ENCODE measurements at places on chromosomes 2 and 18.

DNA sequence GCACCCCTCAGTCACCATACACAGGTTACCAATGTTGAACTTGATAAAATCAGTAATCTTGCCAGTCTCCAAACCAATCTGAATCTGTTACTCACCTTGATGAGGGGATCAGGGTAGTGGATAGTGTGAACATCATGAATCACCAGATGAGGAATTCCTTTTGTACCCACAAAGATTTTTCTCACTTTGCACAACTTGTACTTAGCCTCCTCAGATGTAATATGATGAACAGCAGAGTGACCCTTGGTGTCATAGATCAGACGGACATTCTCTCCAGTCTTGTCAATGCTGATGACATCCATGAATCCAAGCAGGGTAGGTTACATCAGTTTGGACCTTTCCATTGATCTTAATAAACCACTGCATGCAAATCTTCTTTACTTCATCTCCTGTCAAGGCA lies 54.7 kb downstream of the MDH1 start:
- DNase-seq: no peak

DNA sequence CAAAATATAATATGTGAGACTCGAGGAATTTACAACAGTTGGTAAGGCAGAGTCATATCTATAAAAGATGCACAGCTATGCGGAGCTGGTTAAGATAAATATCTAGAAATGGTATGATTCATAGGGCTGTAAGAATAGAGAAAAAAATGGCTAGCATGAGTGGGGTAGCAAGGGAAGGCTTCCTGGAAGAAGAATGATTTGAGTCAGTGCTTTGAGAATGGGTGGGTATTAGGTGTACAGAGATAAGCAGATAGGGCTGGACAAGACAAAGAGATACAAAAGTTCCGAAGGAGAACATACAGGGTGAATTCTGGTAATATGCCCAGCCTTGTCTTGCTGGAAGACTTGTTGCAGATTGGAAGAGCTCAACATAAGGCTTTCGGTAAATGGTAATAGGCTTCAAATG lies 291.5 kb upstream of the CCDC68 start:
- DNase-seq: no peak

GRCh38 chr2:236343400-236344161 lies 79.4 kb upstream of the ASB18 start:
- DNase-seq: peak; percentile 61

GRCh38 chr2:29222381-29223179 lies 107.4 kb downstream of the CLIP4 start:
- DNase-seq: no peak

GRCh38 chr2:152573168-152573567 lies 144.1 kb downstream of the PRPF40A start:
- DNase-seq: peak; percentile 65

DNA sequence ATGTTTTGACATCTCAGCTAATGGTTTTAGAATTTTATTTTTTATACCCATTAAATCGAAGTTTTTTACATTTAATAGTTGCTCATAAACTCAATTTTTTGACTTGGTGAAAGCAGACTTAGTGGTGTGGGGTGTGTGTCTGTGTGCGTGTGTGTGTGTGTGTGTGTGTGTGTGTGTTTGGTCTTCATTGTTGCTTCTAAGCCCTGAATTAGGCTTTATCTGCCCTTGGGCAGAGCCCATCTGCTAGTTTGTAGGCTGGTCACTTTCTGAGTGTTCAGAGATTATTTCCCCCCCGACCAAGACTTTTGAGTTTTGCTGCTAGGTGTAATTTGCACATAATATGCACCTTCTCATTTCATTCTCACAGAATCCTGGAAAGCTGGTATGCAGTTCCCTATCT lies 14.3 kb downstream of the PAX3 start:
- no peak for DNase-seq

DNA sequence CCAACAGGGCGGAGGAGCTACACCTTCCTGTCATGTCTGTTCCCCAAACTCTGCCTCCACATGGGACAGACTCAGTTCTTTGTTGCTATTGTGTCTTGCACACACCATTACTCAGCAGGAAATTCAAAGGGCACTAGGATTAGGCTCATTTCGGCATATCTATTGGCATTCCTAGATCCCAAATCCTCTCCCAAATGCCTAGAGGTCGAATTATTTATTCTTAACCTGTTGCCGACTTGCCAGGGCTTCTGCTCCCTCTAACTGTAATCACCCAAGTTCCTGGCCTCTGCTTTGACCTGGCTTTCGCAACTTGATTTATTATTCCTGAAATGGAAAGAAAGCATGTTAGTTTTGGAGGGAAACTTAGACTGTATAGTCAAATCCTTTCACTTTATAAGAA lies 67.8 kb upstream of the ST6GAL2 start:
- DNase-seq: no peak

- DNase-seq: no peak
These were observed 235.8 kb downstream of the SEPTIN10 start for GRCh38 chr2:109377976-109378375.

DNA sequence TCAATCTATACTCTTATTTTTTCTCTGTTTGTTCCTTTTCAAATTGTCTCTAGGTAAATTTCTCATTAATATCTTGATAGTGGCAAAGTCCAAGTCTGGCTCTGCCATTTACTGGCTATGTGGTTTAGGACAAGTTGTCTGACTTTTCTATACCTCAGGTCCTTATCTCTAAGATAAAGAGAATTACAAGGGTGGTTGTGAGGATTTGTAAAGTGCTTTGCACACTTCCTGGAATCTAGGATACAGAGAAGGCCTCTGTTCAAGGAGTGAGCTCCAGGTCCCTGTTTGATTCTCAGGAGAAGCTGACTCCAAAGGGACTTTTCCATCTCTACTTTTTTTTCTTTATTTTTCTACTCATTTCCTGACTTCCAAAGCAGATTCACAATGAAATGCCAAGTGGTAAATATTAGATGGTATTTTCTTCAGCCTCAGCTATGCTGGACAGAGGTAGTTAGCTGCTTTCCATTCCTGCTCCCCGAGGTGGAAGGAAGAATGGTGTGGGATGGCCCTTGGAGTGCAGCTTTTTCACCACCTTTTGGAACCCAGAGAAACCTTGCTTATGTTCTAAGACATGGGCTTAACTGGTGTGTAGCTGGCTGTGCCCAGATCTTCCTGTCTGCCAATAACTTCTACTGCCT lies 90.5 kb downstream of the GALNT1 start:
- DNase-seq: no peak

- no peak for DNase-seq
These were observed 3.5 kb upstream of the IGFBP5 start for GRCh38 chr2:216698895-216699294.
